K562 (cell line): ENCODE measurements at places on chromosomes 6 and 20. TPM values are rescaled to one million over a fixed set of nuclear protein-coding genes. Genes with fewer than 3 reads are reported as not detected.

The EGFL8 gene
- 21.7 and 26.0 TPM in 2 replicates for total RNA-seq

The SLC2A10 gene
- total RNA-seq: 0.16 and 0.58 TPM in 2 replicates

The MRPL2 gene
- total RNA-seq: 254 and 262 TPM in 2 replicates

The SEL1L2 gene
- not detected in 2 replicates for total RNA-seq

The CST5 gene
- total RNA-seq: not detected in 2 replicates

The C6orf141 gene
- total RNA-seq: not detected in 2 replicates
